NCI-H1092 (cell line): ENCODE measurements at places on chromosomes 5 and 9.

DNA sequence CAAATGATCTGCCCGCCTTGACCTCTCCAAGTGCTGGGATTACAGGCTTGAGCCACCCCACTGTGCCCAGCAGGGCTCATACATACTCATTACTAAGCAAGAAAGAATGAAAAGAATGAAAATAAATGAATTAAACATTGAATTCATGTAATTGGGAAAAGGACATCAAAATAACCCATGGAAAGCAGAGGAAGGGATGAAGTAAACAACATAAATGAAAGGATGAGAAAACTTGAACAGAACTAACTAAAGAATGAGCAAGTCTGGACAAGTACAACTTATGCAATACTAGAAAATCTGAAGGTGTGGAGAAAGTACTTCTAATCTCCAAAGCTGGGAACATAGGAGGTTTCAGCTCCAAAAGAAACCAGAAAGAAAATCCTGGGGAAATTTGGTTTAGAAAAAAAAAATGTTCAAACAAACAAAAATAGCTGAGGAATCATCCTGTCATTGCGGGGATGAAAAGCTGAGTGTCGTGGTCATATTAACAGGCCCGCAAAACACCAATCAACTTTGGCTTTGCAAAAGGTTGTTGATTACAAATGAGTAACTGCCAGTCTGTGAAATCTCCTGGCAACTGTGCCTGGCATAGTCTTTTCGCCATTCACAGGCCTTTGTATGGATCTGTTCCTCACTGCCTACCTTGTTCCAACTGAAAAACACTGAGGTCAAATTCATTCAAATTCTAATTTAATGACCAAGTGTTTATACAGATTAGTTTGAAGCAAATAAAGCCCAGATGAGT is 2.3 kb upstream of the AK3 start:
- no peak for DNase-seq

DNA sequence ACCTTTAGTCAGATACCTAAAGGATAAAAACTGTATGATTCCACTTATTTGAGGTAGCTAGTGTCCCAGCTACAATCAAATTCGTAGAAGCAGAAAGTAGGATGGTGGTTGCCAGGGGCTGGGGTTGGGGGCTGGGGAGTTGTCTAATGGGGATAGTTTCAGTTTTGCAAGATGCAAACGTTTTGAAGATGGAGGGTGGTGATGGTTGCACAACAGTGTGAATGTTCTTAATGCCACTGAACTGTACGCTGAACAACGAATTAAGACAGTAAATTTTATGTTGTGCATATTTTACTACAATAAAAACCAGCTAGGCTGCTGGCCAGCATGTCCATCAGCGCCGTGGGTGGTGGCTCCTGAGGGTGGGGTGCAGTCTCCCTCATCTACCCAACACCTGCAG is 137.8 kb downstream of the GADD45G start:
- no peak for DNase-seq

DNA sequence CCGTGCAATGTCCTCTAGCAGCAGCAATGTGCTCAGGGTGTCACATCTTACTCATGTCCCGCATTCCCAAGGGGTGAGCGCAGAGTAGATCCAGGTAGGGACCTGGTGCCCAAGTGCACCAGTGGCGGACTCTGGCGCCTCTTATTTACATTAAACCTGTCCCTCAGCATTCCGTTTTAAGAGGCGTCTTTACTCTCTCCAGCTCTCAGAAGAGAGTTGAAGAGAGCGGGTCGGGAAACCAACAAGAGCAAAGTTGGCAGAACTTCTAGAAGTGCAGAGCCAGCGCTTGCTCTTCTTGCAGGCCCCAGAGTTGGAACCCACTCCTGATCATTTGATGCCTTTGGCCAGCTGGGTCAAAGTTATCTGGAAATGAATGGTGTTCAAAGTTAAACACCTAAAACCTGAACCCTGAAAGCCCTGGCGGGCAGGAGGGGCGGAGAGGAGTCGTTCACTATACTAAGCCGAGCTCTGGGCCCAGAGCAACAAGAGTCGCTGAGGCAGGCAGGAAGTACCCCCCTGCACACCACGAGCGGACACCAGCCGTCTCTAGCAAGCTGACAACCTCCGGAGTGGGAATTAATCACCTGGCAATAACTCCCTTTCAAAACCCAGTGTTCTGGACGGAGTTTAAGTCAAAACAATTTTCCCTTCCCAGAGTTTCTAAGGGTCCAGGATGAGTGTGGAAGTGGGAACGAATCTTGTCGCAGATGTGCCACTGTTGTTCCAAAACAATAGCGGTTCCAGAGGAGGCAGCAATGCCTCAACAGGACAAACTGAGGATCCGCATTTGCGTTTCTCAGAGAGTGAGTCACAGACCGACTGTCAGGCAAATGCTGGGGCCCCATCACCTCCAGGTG is 122.8 kb downstream of the TMEM161B start:
- no peak for DNase-seq

DNA sequence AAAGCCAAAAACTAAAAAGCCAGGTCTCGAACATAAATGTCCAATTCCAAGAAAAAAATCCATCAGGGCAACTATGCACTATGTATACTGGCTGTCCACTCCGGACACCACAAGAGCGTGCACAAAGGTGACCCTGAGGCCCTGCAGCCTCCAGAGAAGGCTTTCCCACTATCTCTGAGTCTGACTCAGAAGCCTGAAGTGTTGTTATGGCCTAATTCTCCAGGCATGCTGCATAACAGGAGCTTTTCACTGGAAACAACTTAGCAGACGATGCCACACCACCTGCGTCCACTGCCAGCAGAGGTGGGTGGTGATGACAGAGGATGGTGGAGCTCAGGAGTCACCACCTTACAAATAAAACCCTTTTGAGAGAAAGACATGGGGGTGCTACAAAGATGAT is 63.7 kb downstream of the HABP4 start:
- DNase-seq: no peak
